ENCODE measurements at places on chromosomes 7 and 10.

DNA sequence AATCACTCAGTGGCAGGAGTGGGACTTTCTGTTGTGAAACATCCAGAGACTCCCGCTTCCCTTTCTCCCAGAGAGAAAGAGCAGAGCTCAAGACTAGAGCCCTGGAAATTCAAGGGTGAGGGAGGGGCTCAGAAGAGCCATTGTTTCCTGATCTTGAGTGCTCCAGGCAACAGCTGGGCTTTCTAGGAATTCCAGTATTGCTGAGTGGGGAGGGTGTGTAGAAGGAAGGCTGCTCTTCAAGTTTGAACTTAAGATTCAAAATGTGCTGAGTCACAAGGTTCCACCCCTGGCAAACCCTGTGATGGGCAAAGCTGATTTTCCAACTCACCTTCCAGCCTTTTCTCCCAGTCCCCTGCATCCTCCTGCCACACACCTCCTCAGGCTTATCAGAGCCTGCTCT lies 42.3 kb upstream of the MSRB2 start:
- DNase-seq: no peak

GRCh38 chr7:112821345-112821744 lies 31.2 kb upstream of the TMEM168 start:
- no peak for DNase-seq

GRCh38 chr10:110437761-110438341 lies 59.9 kb upstream of the DUSP5 start:
- DNase-seq: no peak

GRCh38 chr7:99109108-99110051 lies 34.5 kb downstream of the SMURF1 start:
- no peak for DNase-seq

GRCh38 chr7:99024066-99024465 lies 119.8 kb downstream of the SMURF1 start:
- DNase-seq: no peak

DNA sequence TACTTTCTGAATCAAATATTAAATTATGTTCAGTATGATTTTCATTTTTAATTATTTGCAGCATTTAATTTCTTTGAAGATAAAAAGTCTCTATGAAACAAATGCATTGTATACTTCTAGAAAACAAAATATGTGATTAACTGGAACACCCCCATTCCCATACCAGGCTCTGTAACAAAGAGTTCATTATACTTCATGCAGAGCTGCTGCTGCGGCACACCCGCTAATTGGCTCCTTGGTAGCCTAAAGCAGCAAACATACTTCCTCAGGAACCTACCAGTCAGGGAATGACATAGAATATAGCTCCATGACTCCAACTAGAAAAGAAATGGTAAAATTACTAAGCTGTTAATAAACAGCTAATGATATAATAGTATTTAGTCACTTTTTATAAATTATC lies 19.3 kb downstream of the RAB11FIP2 start:
- DNase-seq: no peak

- no peak for DNase-seq
Observed at GRCh38 chr7:124462249-124462648, 303.3 kb downstream of the GPR37 start.

DNA sequence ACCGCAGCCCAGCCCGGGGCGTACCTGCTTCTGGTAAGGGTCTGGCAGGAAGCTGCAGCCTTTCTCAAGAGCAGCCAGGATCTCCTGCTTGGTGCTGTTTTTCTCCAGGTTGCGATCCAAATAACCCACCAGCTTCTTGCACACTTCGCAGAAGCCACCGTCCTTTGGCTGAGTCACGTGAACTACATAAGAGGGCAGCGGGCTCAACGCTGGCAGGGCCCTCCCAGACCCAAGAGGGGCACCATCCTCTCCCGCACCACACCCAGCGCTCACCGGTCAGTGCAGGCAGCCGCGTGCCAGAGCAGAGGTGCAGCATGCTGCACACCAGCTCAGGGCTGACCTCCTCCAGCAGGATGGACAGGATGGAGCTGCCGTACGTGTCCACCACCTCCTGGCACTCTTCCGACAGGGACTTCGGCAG lies 31.6 kb downstream of the PSAP start:
- no peak for DNase-seq

DNA sequence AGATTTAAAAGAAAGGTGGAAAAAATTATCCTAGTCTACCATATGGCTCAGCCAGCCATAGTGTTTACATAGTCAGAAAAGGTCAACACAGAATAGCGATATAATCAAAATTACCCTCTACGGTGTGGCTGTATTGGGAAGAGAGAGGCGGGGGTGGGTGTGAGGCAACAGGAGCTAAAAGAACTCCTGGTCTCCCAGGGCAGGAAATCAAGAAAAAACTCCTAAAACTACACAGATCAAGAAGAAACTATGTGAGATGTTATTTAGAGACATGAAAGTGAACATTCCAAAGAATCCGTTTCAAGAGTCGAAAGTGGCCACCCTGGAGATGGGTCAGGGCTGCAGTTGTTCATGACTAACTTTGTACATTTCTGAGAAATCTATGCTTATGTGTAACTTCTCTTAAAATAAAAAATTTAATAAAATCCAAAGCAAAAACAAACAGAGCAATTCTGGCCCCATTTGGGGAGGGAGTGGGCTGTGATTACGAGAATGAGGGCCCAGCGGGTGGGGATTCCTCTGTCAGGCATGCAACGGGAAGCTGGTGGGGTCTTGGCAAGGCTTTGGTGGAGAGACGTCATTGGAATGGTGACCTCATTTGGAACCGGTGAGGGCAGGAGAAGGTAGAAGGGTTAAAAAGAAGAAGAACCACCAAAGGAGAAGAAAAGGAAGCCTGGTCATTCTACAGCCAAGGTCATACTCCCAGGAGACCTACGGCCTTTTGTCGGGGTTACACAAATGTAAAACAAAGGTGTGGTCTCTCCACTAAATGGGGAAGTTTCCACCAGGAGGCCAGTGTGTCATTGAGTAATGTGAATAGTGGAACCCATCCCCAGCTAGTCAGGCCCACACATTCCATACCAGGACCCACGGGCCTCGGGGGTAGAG lies 71.2 kb upstream of the DUSP5 start:
- DNase-seq: no peak

- no peak for DNase-seq
Observed at GRCh38 chr7:23662124-23662983, 17.6 kb upstream of the FAM221A start.

GRCh38 chr7:157097569-157097968 lies 41.2 kb upstream of the UBE3C start:
- no peak for DNase-seq

GRCh38 chr7:103988468-103989199 lies 824 bp downstream of the RELN start:
- no peak for DNase-seq

DNA sequence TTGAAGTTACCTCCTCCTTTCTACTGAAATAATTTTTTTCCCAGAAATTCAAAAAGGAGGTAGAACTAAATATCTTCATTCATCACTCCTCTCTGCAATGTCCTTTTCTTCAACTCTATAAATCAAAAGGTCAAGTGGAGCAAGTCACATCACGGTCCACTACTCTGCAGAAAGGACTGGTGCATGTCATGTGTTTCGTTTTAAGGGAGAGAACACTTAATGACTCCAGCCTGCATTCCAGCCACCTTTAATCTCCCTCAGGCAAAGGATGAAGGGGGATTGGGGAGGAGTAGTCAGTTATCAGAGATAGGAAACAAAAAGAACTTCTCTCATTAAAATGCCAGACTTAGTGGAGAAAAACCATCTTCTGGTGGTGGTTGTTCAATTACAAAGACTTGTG lies 78.9 kb downstream of the ANK3 start:
- no peak for DNase-seq

DNA sequence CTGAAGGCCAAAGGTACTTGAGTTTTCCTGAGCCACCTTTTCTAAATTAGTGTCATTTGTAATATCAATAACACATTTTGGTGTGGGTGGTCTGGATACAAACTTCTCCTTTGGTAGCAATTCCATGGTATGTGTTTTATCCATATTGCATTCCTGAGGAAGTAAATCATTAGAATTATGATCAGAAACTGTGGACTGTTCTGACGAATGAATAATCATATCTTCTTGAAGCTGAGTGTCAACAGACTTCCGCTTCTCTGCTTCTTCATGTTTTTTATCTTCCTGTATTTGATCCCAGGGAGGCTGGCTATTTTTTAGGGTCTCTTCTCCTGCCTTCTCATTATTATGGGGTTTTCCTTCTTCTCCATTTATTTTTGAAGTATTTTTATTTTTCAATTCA lies 81.4 kb downstream of the NRBF2 start:
- no peak for DNase-seq

GRCh38 chr7:136857573-136857972 lies 10.9 kb upstream of the CHRM2 start:
- DNase-seq: peak; percentile 23

DNA sequence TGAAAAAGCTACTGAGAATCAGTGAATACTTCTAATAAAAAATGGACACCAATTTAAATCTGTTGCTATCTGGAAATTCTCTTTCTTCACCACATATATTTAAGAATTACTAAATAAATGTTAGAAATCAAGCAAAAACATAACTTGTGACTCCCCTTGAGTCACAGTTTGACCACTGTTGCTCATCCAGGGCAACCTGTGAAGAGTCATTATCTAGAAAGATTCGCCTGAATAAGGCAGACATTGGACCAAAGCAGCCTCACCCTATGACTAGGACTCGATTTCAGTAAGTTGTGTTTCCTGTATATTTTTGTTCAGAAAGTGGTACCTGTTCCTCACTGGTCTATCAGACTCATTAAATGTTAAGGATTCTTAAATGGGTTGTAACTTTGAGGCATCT lies 572.4 kb downstream of the ATRNL1 start:
- DNase-seq: no peak

DNA sequence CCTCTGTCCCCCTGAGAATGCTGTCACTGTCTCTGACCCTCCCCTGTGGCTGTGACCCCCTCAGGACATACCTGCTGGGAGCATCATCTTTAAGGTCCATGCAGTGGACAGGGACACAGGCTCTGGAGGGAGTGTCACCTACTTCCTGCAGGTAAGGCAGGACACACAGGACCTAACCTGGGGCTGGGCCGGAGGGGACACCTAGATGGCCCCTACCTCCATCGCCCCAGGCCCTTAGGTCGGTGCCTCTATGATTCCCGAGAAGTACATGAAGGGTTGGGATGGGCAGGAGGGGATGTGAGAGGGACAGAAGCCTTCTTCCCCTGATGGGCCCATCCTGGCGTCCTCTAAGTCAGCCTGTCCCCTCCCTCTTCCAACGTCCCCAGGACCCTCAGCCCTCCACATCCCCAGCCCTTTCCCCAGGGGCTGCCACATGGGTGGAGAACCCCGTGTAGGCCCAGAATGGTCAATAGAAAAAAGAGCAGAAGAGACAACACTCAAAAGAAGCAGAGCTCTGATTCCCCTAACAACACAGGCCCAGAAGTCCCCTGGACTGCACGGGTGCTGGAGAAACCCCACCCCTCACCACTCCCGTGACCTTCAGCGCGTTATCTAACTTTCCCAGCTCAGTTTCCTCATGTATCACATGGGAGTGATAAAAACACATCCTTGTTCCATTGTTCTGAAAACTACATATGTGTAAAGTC lies 6.4 kb downstream of the CDHR1 start:
- DNase-seq: no peak

DNA sequence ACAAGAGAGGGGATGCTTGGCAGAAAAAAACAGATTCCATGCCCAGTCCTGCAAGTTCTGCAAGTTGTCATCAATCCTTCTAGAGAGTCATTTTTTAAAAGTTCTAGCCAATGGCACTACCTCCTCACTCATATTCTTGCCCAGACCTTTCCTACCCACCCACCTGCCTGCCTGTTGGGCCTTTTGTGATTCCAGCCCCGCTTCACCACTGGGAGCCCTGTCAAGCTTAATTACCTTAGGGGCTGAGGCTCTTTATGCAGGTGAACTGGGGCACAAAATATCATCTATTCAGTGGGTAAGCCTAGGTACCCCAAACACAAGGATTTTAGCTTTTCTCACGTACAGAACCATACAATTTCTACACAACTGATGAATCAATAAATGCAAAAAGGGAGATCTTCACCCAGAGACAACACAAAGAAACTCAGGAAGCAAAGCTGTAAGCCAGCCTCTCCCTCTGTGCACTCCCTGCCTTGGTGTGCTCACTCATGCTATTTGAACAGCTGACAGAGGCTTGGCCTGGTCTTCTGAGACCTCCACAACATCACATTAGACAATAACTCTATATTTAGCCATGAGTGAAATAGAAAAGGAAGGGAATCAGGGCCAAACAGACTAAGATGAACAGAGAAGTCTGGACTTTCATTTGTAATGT lies 222.6 kb downstream of the HTR7 start:
- DNase-seq: no peak

GRCh38 chr10:77993620-77994019 lies 35.7 kb downstream of the POLR3A start:
- DNase-seq: no peak

GRCh38 chr7:44434201-44434600 lies 56.3 kb downstream of the NUDCD3 start:
- DNase-seq: no peak

- no peak for DNase-seq
Observed at GRCh38 chr10:6020826-6021225, 41.3 kb downstream of the IL2RA start.

DNA sequence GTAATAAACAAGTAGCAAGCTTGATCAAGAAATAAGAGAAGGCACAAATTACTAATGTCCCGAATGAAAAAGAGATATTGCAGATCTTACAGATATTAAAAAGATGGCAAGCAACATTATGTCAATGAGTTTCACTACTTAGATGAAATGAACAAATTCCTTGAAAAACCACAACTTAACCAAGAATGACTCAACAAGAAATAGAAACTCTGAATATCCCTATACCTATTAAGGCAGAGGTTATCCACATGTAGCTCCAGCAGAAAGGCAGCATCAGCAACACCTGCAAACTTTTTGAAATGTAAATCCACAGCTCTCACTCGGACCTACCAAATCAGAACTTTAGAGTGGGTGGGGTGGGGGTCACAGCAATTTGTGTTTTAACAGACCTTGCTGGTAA lies 33.6 kb downstream of the PDE1C start:
- peak; percentile 29 for DNase-seq

- DNase-seq: peak; percentile 82
Observed at GRCh38 chr10:66747451-66747850, 178.4 kb upstream of the LRRTM3 start.

DNA sequence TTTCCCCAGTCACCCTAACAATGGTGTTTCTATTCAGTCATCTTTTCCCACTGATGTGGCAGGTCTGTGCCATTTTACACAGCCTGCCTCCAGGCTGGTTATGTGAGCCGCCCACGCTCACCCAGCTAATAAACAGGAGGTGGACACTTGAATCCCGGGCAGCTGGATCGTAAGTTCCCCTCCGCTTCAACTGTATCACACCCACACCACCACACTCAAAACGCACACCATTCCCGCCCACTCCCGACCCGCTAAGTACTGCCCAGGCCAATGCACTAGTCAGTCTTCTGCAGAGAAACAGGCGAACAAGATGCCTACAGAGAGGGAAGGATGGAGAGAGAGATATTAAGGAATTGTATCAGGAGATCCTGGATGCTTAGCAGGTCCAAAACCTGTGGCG lies 38.9 kb upstream of the PFKP start:
- DNase-seq: no peak

DNA sequence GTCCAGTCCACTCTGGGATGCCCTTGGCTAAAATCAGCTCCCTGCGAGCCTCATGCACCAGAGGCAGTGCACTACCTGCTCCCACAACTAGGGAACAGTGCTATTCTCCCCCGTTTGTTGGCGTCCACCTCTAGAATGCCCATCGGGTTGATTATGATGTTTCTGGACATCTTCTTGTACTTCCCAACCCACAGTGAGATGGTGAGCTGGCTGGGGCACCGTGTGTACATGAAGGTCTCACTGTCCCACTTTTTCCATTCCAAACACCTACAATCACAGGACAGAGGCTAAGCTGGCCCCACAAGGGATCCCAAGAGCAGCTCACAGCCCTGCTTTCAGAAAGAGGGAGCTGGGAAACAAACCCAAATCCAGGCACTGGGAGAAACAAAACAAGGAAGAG lies 126.2 kb upstream of the ZNF92 start:
- DNase-seq: no peak
